H1 (cell line): ENCODE measurements at places on chromosomes 3 and 15. TPM values are rescaled to one million over a fixed set of nuclear protein-coding genes. Genes with fewer than 3 reads are reported as not detected.

Gene UBAP1L
- total RNA-seq: 1.3 and 1.7 TPM in 2 replicates

Gene CHRNA3
- total RNA-seq: 2.1 TPM in 2 replicates

Gene SMAD3
- 11.1 and 12.4 TPM in 2 replicates for total RNA-seq

Gene KIF15
- total RNA-seq: 25.5 and 26.4 TPM in 2 replicates

DNA sequence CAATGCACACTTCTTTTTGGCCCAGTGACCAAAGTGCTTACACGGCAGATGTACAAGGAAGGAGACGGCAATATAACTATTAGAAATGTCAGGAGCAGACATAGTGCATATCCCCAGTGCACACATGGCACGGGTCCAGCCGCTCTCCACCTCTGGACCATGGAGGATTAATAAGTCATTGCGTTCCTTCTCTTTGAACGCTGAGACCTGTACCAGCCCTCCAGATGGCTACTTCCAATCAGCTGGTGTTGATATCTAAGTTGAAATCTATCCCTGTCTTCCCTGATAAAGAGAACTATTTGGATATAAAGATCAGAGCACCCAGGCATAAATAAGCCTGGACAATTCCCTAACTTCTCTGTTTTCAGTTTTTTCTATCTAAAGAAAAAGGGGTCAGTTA lies 212.5 kb downstream of the CADPS start:
- DNase-seq: no peak

DNA sequence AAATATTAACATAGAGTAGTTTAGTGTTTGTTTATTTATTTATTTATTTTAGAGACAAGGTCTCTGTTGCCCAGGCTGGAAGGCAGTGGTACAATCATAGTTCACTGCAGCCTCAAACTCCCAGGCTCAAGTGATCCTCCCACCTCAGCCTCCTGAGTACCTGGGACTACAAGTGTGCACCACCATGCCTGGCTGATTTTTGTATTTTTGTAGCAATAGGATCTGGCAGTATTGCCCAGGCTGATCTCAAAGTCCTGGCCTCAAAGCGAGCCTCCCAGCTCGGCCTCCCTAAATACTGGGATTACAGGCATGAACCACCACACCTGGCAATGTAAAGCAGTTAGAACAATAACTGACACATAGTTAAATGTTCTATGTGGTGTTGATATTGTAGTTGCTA lies 4.4 kb upstream of the ZNF148 start:
- DNase-seq: no peak

DNA sequence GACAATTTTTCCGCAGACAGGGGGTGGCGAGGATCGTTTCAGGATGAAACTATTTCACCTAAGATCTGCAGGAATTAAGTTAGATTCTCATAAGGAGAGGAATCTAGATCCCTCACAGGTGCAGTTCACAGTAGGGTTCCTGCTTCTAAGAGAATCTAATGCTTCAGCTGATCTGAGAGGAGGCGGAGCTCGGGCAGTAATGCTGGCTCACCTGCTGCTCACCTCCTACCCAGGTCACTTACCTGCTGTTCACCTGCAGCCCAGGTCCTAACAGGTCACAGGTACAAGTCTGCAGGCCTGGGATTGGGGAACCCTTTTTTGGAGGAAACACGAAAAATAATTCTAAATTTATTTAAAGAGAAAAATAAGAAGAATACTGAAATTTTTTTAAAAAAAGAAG lies 406.8 kb downstream of the MCTP2 start:
- DNase-seq: peak; percentile 51

DNA sequence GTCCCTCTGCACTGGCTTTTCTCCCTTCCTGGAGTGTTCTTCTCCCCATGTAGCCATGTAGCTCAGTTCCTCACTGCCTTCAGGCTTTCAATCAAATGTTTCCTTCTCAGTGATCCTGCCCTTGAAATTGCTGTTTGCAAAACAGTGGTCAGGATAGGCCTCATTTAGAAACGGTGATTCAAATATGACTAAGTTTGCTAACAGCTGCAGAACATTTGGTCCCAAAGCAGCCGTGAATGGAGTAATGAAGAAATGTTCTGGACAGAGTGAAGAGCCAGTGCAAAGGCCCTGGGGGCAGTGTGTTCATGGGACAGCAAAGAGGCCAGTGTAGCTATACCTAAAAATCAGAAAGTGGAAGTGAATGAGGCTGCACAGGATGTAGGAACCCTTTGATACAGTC lies 223.4 kb downstream of the FEZF2 start:
- DNase-seq: no peak

DNA sequence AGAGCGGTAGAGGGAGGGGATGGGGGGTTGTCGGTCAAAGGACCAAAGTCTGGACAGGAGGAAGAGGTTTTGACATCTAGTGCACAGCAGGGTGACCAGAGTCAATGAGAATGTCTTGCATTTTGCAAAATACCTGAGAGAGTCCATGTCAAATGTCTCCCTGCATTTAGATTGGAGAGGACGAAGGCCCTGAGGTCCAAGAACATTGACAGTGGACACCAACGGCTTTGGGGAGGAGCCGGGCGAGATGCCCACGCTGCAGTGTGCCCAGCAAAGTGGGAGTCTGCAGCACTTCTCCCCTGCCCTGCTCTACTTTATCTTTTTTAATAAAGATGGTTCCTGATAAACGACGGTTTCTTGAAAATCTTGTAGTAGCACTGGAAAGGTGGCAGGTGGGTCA lies 67.4 kb upstream of the TAMM41 start:
- DNase-seq: no peak

- DNase-seq: no peak
Observed at GRCh38 chr3:105853801-105854432, 14.9 kb downstream of the CBLB start.

GRCh38 chr15:49199666-49200065 lies 29.6 kb downstream of the GALK2 start:
- DNase-seq: no peak

DNA sequence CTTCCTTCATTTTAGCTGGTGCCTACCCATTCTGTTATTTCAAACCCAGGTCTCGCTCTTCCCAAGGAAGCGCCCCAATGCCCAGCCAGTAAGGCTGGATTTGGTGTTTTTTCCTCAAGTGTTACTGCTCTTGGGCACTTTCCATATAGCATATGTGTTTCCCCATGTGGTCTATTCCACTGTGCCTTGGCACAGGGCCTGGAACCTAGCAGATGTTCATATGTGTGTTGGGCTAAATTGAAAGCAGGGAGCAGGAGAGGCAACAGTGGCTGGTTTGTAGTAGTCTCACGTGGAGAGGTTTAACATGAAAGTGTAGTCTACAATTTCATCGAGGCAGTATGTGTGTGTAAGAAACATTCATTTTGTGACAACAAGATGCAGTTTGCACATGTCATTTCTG lies 48.2 kb upstream of the TEX264 start:
- no peak for DNase-seq
